Left cardiac atrium (tissue), 4 donors: ENCODE measurements at places on chromosomes 4 and X. TPM values are rescaled to one million over a fixed set of nuclear protein-coding genes. Genes with fewer than 3 reads are reported as not detected.

Gene ZNF630
- total RNA-seq, result 1.7 TPM

DNA sequence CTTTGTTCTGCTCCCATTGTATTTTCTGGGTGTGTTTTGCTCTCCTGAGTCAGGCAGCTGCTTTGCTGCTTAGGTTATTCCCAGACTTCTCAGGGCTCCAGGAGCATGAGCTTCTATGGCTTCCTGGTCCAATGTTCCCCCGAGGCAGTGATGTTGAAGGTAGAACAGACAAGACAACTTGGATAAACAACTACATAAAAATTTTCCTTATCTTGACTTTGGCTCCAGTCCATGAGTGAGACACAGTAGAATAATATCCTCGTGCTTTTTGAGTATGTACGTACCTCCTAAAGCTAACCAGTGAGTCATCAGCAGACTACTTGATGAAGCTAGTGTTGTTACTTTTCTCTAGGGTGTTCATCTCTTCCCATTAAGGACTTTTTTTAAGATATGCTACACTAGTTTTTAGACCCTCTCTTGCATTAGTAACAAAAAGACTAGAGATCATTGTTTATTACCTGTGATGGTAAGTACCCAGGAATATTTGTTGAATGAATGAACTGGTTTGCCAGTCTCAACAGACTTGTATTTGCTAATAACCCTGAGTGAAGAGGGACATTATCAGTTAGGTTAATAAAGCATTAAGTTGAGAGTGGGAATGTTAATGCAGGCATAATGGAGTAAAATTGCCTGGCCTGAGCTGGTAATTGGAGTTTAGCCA is 131.9 kb downstream of the FHIP1A start:
- no peak for DNase-seq

DNA sequence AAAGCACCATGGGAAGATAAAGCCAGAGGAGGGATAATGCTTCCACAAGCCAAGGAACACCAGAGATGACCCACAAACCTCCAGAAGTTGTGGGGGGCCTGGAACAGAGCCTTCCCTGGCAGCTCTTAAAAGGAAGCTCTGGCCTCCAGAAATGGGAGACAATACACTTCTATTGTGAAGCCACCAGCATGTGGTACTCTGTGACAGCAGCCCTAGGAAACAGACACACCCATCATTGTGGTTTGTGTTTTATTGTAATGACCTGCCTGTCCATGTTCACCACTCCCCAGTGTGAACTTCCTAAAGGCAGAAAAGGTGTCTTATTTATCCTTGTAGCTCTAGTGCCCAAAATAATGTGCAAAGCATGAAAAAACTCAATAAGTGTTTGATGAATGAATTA is 264.1 kb upstream of the GATB start:
- DNase-seq, result no peak

DNA sequence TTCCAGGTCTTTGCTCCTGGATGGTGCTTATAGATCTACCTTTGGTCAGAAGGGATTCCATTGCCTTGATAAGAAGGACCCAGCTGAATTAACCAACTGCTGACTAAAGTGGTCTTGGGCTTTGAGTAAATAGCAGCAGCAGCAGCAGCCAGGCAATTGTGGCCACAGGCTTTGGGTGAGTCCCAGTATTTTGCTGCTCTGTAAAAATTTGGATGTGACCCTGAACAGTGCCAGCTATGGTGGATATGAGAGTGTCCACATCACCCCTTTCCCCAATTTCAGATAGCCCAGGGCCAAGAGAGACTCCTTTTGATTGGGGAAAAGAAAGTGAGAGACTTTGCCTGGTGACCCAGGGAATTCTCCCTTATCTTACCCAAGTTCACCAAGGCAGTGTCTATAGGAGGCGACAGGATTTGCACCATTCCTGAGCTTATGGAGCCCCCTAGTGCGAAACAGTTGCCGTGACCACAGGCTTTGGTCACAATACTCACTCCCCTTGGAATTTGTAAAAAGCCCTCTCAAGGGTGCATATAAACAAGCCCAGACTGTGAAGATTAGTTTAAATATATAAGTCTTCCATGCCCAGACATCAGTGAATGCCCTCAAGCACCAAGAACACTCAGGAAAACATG is 518.0 kb downstream of the TMA16 start:
- DNase-seq, result no peak

DNA sequence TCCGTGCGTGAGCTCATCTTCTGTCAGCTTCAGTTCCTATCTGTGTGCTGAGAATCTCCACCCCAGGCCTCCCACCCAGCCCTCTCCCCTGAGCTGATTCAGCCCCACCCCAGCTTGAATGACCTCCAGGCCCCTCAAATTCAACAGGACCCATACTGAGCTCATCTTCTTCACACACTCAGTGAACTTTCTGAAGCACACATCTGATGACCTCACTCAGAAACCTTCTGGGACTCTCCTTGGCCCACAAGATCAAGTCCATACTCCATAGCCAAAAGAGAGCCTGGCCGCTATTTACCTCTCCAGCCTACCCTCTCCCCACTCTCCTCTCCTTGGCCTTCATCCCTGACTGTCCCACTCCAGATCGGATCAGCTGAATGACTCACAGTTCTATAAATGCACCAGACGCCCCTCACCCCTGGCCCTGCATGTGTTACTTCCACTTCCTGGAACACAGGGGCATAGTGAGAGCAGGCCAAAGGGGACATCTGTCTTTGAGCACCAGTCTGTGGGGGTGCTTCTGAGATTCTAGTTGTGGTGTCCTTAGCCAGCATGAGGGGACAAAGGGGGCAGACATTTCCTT is 62.5 kb downstream of the PJA1 start:
- no peak for DNase-seq

Gene FAM114A1
- 49.2 TPM for total RNA-seq

- no peak for DNase-seq
Measured at GRCh38 chr4:35463251-35463952, 780.9 kb downstream of the ARAP2 start.

Gene CACNA1F
- total RNA-seq, result 0.03 TPM

- DNase-seq, result no peak
Measured at GRCh38 chr4:666436-666810, 7.7 kb downstream of the ATP5ME start.

DNA sequence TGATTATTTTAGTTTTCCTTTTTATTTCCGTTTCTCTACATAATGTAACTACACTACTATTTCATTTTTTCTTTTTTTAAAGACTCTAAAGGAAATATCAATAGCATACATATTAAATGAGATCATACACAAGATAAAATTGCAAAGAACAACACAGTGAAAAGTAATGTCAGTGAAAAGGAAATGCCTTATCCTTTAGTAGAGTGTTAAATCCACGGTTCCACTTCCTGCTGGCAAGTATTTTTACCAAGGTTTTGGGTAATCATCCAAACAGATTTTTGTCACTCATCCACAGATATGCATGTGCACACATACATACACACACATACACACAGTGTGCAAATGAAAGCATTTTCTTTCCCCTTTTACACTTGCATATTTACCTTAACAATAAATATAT is 548.9 kb downstream of the PPP4R3C start:
- DNase-seq, result no peak

- no peak for DNase-seq
Measured at GRCh38 chrX:115571712-115572111, 10.7 kb downstream of the PLS3 start.

GRCh38 chrX:57871463-57871862 is 38.8 kb downstream of the ZXDA start:
- no peak for DNase-seq

DNA sequence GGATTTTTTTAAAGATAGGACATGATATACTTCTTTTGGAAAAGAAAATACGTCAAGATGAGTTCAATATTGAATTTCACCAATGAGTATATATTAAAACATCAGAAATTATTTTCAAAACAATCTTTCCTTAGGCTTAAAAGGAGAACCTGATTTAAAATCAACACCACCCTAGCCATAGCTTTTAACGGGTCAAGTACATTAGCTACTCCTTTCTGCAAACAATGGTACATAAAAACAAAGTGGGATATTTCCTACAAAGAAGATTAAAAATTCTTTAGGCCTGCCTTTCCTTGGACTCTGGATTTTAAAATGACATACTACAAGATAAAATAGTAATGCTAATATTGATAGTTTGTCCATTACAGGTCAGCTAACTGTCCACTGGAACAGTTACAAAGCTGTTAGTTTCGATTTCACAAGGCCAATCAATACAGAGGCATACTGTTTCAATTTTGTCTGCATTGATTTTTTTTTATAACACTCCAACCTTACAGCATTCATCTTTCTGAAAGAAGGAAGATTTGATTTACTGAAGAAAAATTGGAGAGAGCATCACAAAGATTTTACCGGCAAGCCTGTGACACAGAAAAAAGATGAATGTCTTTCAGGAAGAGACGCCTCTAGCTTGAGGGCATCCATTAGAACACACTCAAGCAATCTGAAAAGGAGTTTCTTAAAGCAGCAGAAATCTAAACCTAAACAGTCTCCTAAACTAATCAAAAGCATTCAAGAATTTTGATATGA is 97.2 kb downstream of the MAB21L2 start:
- DNase-seq, result no peak
